Stimulated activated CD8-positive, alpha-beta memory T cell treated with anti-CD3 and anti-CD28 coated beads, Interleukin-7, amount 100 ng/mL, for 1 hour (primary cell): ENCODE measurements at places on chromosomes 6 and 20.

GRCh38 chr6:163393923-163394322 is 20.6 kb upstream of the QKI start:
- DNase-seq = no peak

- no peak for DNase-seq
These were observed 58.9 kb upstream of the RREB1 start for GRCh38 chr6:7048894-7049293.

DNA sequence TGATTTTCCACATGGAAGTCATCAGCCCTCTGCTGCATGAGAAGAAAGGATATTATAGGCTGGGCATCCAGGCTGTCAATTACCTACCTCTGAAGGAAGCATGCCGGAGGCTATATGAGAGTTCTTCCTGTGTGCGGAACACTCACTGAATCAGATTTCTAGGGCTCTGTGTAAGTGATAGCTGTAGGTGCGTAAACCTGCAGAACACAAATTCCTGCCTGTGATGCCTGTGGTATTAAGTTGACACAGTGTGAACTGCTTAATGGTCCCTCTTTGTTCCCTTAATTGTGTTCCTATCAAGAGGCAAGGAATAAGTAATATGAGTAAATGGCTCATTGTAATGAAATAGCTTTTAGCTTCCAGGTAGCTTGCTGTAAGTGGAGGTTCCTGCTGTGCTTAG is 103.3 kb downstream of the ANKS1A start:
- no peak for DNase-seq

DNA sequence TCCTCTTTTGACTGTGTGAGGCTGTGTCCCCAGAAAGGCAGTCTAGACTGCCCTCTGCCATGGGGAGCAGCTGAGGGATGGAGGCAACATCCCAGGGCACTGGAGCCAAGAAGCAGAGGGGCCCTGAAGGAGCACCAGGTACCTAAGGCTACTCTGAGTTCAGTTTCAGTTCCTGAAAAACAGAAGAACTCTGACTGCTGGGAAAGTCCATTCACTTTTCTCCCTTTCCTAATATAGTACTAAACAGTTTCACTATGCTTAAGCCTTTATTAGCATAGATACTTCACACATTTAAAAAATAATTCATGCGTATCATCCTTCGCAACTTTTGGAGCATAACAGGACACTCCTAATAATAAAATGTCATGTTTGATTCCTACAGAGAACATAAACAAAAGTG is 130.0 kb downstream of the FOXC1 start:
- no peak for DNase-seq

- no peak for DNase-seq
These were observed 333.9 kb upstream of the AGPAT4 start for GRCh38 chr6:161607696-161608297.

GRCh38 chr6:144343701-144344428 is 58.7 kb downstream of the UTRN start:
- no peak for DNase-seq

- DNase-seq = no peak
These were observed 266.0 kb downstream of the PAX1 start for GRCh38 chr20:21971436-21971835.
